Naive B cell (primary cell): ENCODE measurements at places on chromosomes 4 and X. TPM values are rescaled to one million over a fixed set of nuclear protein-coding genes. Genes with fewer than 3 reads are reported as not detected.

Gene SMIM14
- polyA plus RNA-seq: 440 TPM

Gene FRG2
- not detected for polyA plus RNA-seq

Gene GNRHR
- polyA plus RNA-seq: not detected

Gene ADH1B
- polyA plus RNA-seq: not detected

Gene NALF2
- polyA plus RNA-seq: not detected

Gene APLN
- polyA plus RNA-seq: not detected

Gene OTUD5
- polyA plus RNA-seq: 40.8 TPM

Gene PAGE5
- not detected for polyA plus RNA-seq

Gene ELOVL6
- polyA plus RNA-seq: not detected

Gene DCUN1D4
- polyA plus RNA-seq: 9.2 TPM

Gene SLITRK2
- polyA plus RNA-seq: not detected

Gene TMEM271
- polyA plus RNA-seq: not detected

Gene LIAS
- 9.2 TPM for polyA plus RNA-seq

Gene BEX5
- not detected for polyA plus RNA-seq

Gene PPEF1
- polyA plus RNA-seq: not detected

Gene DAPP1
- 197 TPM for polyA plus RNA-seq

Gene MUC7
- not detected for polyA plus RNA-seq

Gene CXorf49
- polyA plus RNA-seq: not detected

Gene PPP4R3C
- polyA plus RNA-seq: not detected

Gene ZAR1
- polyA plus RNA-seq: not detected

Gene GUCY1B1
- 1.6 TPM for polyA plus RNA-seq

Gene TMPRSS11A
- not detected for polyA plus RNA-seq

Gene TMA16
- polyA plus RNA-seq: 14.8 TPM

Gene CDS1
- polyA plus RNA-seq: not detected

Gene HMX1
- not detected for polyA plus RNA-seq

Gene MTCP1
- 37.5 TPM for polyA plus RNA-seq

Gene KLHL13
- polyA plus RNA-seq: not detected

Gene JCHAIN
- polyA plus RNA-seq: 689 TPM

Gene G6PD
- 4.5 TPM for polyA plus RNA-seq

Gene SPOCK3
- not detected for polyA plus RNA-seq

Gene FGD1
- polyA plus RNA-seq: 0.78 TPM

Gene TLR7
- 27.1 TPM for polyA plus RNA-seq

Gene CCKAR
- not detected for polyA plus RNA-seq

Gene DIAPH2
- 10.2 TPM for polyA plus RNA-seq
